CD4-positive, alpha-beta T cell treated with Interleukin-6 at 100 ng/mL for 8 hours (primary cell): ENCODE measurements at places on chromosomes 5 and 9.

DNA sequence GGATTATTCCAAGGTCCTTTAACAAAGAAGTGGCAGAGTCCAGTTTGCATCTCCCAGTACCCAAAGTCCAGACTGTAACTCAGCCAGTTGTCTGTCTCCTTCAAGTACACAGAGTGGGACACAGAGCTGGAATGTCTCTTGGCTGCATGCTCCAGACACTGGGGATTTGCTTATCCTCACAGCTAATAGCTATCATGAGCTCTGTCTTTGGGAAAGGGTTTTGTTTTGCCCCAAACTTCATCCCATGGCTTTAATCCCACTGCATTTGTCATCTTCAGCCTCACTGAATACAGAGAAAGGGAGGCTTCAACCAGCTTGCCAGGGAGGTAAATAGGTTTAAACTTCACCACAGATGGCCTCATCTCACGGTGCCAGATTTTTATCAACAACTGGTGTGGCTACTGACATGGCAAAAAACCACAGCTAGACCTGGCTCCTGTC, 412.2 kb upstream of the SLC24A2 start:
- no peak for DNase-seq

DNA sequence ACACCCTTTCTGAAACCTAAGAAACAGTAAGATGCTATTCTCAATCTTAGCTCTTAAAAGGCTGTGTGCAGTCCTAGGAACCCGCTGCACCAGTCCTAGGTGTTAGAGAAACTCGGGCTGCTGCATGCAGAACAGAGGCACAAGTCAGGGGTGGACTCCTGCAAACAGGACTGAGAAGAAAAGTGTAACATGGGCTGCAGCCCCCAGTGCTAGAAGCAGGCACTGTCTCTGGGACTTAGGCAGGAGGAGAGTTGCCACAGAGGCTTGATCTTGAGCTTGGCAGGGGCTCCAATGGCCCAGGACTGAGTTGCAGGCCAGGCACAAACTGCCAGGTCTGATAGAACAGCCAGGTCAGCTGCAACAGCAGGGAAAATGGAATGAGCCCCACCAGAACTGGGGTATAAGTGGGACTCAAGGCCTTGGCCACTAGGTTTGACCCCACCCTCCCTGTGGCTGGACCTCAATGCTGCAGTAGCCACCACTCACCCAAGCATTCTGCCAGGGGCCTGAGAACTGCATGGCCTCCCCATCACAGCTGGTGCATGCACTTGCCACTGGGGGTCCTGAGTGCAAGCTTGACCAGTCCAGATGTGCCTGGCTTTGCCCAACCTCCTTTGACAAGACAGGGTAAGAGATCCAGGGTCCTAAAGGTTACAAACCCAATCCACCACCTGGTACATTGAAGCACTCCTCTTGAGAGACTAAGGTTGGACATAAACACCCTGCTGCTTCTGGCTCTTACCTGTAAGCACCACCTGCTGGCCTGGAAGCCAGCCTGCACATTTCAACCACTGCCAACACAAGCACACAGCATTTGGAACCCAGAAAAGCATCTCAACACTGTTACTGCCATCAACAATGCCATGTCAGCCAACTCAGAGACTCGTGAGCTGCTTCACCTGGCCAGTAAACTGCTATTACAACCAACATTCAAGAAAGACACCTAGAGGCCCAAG, 103.3 kb downstream of the FBXL17 start:
- no peak for DNase-seq

- DNase-seq, result no peak
These were observed 2.6 kb upstream of the CCL27 start for GRCh38 chr9:34665067-34665380.

DNA sequence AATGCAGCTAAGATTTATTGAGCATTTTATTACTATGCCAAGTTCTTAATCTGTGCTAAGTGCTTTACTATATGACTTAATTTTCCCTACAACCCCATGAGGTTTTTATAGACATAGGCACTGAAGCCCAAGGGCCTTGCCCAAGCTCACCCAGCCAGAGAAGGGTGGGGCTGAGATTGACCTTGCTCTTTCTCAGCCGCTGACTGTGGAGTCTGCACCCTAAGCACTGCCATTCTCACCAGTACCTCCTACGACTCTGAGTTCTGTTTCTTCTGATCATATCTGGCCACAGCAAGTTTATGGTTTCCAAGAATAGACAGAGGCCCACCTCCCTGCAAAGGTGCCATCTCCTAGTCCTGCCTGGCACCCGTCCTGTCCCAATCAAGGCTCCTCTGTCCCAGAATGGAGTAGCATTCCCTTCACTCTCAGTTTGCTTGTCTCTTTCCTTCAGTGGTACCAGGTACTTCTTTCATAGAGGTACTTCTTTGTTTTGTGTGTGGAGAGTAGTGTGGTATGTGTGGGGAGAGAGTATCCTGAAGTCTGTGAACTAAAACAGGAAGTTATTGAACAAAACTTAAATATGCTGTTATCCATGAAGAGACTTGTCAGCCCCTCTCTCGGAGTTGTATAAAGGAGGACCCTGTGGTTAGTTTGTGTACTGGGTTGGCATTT, 42.6 kb downstream of the CSF1R start:
- no peak for DNase-seq

DNA sequence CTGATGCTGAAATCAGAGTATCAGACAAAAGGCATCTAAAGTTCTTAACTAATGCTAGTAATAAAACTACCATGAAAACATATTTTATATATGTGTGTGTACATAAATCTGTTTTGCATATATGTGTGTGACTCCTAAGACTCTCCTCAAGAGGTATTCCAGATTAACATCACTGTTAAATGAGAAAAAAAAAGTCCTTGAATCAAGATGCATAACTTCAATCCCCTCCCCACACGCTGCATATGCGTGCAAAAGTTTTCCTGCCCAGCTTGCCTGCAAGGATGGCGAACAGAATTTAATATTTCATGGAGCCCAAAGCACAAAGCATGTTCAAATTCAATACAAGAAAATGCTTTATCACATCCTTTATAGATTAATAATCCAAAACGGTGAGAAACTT, 34.7 kb downstream of the EFNA5 start:
- DNase-seq, result no peak

- DNase-seq, result no peak
These were observed 392.5 kb upstream of the RPS23 start for GRCh38 chr5:82670692-82671091.

- no peak for DNase-seq
These were observed 2.6 kb downstream of the SH3RF2 start for GRCh38 chr5:145938776-145939539.

DNA sequence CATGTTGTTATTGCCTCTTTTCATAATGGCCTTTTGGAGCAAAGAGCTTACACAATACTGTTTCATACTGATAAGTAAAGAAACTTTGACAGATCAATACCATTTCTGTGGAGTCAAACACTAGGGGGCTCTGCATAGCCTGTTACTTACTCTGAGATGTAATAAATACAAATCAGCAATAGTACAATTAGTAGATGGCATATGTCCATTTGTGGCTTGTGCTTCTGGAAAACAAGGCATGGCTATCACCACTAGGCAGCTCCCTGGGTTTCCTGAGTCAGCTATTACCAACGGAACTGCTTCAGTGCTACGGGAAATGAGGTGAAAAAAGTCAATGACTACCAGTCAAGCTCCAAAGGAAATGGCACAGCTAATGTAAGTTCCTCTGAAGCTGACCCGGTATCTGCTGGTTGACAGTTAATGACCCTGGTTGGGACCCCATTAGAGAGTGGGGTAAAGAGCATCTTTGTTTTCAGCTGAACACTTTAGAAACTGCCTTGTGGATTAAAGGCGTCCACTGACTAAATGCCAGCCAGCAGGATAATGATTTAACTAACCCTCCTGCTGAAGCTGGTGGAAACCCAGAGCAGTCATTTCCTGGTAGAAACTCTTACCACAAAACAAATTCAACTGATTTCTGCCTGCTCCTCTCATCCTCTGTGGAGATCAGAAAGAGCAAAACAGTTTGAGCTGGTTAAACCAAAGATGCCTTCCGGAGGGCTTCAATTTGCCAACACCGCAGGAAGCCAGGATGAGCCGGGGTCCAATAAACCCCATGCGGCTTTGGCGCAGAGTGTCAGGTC, 69.0 kb upstream of the FAM169A start:
- DNase-seq, result peak; percentile 35

- DNase-seq, result no peak
These were observed 235.5 kb downstream of the ARHGEF28 start for GRCh38 chr5:73861313-73861988.

DNA sequence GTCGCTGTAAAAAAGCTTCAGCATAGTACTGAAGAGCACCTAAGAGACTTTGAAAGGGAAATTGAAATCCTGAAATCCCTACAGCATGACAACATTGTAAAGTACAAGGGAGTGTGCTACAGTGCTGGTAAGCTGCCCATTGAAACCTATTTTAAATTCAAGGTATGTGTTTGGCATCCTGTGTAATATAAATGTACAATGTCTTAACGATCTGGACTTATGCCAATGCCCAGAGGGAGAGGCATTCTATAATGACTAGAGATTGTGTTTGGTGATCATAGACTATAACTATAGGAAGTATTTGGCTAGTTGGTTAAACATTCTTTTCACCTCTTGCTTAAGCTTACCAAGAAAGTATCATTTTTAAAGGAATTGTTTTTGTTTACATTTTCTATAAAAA, 95.7 kb downstream of the INSL6 start:
- DNase-seq, result no peak

DNA sequence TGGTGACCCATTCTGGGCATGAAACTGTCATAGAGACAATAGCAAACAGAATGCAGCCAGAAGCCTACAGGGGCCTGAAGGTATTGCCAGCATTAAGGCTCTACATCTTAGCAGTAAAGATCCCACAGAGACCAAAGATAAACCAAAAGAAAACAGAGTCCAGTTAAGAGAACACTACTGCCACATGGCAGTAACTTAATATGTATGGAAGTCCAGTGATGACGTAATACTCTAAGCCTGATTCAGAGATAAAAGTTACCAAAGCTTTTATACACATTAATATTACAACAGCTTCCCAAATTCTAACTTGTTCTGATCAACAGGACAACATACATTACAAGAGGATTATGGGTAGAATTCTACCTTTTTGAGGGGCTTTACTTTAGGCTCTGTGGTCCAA, 371.5 kb downstream of the PRELID2 start:
- no peak for DNase-seq

GRCh38 chr9:27835286-27835685, 262.0 kb upstream of the C9orf72 start:
- DNase-seq, result no peak

GRCh38 chr5:96997265-96997859, 61.5 kb downstream of the LNPEP start:
- peak; percentile 26 for DNase-seq

DNA sequence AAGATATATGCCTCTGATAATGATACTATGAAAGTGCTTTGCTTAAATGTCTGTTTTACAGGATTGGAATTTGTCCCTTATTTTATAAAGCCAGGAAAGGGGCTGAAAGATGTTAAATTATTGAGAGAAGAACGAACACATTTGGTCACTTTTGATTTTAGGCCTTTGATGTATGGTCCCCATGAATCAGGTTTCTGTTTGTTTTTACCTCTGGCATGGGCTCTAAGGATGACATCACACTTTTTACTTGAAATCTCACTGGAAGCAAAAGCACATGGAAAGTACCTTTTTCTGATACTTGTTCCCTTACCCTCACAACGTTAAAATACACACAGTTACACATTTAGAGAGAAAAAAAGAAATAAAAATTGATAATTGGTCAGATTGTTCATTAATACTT, 6.9 kb downstream of the OTULIN start:
- DNase-seq, result no peak

- no peak for DNase-seq
These were observed 2.6 kb upstream of the SVEP1 start for GRCh38 chr9:110582156-110582555.

GRCh38 chr9:87573841-87574342, 76.2 kb downstream of the DAPK1 start:
- DNase-seq, result no peak

DNA sequence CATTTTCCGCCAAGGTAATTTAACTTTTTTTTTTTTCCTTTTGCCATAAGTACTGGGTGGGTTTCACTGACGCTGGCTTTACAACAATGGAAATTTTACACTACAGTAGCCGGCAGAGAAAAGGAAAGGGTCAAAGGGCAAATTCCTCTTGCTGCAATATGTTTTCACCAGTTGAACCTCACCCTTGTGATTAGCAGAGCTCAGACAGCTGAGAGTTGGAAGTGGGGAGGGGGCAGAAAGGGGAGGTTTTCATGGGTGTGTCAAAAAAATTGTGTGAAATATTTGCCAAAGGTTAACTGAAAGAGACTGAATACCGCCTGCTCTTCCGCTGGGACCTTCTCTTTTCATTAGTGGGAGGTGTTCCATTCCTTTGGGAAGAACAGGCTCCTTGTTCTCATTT, 296.9 kb downstream of the ADAMTS6 start:
- DNase-seq, result no peak

GRCh38 chr5:178462816-178463215, 127.4 kb downstream of the COL23A1 start:
- DNase-seq, result no peak

- peak; percentile 72 for DNase-seq
These were observed 696 bp downstream of the ZFP62 start for GRCh38 chr5:180860273-180860886.
